ENCODE measurements at places on chromosomes 4 and X.

DNA sequence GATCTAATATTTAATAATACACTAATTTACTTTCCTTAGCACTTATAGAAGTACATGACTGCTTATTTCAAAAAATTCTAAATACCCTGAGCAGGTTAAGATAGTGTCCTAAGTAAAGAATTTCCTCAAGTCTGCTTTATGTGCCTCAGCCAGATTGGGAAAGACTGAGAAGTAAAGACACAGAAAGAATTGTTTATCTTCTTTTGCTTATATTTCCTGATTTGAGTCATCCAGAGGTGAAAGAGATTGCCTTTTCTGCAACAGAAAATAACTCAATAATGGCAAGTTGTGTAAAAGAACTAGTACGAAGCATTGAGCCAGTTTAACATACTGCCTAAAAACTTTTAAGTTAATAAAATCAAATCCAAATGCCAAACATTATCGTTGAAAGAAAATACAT, 45.0 kb downstream of the NAF1 start:
- DNase-seq, result no peak

GRCh38 chr4:171430495-171430894, 382.7 kb upstream of the GALNTL6 start:
- no peak for DNase-seq

- no peak for DNase-seq
Observed at GRCh38 chr4:70399319-70399718, 1.6 kb downstream of the OPRPN start.

DNA sequence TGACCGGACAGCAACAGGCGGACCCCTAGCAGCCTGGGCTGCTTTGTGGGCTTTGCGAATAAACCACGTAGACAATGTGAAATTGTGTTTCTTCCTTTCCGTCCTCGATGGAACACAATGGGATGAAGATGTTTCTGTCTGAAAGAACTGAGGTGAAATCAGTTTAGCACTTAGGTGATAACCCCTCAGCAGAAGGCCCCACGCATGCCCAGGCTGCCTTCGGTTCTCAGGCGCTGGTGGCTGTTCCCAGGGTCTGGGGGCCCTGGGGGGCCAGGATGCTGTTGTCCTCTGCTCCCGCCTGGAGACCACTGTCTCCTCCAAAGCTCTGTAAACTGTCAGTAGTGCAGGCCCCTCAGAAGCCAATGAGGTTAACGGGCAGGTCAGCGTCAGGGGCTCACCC, 73.9 kb upstream of the HGFAC start:
- no peak for DNase-seq

DNA sequence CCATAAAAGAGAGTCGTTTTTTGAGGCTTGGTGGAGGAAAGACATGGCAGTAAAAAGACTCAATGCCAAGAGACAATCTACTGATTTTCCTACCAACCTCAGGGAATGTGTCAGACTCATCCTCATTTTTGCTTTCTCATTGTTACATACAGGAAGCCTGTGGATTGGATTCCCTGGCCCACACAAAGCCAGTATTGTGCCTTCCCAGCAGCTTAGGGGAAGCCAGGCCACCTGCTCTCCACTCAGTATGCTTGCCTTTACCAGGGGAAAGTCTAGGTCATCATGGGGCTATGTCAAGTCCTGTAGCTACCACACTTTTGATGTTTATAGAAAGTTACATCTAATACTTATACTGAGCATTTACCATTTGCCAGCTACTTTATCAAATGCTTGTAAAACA, 11.0 kb downstream of the BMX start:
- DNase-seq, result no peak

DNA sequence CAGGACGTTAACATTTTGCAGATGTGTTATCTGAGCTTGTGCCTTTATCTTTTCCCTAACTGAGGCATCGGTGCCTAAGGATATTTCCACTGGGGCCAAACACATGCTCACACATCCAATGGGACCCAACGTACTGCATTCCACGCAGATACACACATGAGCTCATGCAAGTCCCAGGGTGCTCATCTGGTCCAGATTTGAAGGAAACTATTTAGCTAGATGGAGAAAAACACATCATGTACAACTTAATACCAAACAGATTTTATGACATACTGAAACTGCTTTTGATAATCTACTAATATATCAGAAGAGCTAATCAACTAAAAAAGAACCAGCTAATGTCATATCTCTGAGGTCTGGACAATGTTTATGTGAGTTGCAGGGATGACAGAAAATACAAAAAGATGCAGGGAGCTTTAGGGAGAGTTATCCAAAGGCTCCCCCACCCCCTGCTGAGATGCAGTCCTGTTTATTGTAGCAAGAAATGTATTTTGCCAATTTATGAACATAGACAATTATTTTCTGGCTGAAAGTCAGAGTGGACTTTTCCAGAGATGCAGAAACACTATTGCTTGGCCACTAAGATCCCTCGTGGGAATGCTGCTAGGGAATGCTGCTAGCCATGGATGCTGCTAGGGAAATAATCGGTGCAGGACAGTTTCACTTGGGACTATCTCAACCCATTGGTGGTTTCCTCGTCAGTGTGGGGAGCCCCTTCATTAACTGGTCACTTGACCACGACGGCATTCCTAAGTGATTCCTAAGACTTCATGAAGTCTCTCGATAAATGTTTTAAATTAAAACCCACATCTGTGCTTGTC, 172.8 kb downstream of the SMIM20 start:
- DNase-seq, result no peak

DNA sequence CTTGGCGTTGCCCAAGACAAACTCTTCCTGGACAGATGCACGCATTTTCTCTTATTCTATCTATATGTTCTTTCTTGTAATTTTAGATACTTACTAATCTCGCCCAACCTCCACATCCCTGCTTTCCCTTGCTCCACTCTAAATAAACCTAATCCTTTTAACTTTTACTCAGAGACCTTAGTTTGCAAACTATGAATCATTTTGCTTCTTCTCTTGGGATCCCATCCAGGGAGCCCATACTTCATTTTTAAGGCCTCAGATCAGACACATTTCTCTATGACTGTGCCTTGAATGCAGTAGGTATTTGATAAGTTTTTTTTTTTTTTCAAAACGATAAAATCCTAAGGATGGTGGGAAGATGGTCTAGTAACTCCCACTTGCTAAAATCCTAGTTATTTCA, 353.8 kb upstream of the HAND2 start:
- DNase-seq, result no peak

DNA sequence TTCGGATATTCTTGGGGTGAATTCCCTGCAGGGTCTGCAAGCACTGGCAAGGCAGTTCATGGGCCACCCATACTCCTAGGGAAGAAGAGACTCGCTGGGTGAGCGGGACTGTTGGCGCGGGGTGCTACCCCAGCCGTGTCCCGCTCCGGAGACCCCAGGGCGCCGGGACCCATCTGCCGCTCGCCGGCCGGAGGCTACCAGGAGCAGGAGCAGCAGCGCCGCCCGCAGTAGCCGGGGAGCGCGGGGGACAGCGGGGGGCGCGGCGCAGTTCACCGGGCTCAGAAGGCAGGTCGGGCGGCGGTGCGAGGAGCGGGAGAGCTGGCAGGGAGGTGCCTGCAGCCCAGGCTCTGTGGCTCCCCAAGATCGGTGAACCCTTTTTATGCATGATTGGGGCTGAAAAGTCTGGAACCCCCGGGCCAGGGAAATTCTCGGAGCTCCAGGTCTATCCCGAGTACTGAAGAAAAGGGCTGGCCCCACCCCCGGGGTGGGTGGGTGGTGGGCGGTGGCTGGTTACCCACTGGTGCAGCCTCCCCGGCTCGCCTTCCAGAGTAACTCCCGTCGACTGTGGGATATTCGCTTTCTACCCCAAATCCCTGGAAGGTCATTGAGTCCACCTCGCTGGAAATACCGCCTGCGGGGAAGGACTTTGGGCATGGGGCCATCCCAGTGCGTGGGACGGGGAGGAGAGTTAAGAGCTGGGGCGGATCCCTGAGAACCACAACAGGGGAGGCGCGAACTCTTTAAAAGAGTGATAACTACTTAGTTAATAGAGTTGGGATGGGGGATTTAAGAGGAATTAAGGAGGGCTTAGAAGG, 37.6 kb downstream of the PF4 start:
- no peak for DNase-seq

DNA sequence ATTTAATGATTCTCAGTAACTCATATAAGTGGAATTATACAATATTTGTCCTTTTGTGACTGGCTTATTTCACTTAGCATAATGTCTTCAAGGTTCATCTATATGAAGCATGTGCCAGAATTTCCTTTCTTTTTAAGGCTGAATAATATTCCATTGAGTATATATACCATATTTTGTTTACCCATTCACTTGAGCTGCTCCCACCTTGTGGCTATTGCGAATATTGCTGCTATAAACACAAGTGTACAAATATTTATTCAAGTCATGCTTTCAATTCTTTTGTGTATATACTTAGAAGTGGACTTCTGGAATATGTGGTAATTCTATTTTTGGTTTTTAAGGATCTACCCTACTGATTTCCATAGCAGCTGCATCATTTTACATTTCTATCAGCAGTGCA, 219.1 kb downstream of the MID1 start:
- DNase-seq, result no peak

GRCh38 chr4:183328832-183329231, 6.6 kb upstream of the CLDN24 start:
- DNase-seq, result no peak

DNA sequence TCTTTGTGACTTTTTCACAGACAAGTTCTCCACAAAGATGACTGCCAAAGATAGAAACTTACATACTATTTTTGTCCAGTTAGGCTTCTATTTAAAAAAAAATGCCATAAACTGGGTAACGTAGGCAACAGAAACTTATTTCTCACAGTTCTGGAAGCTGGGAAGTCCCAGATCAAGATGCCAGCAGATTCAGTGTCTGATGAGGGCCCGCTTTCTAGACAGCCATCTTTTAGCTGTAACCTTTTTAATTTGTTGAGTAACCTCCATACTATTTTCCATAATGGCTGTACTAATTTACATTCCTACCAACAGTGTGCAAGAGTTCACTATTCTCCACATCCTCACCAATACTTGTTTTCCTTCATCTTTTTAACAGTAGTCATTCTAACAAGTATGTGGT, 55.5 kb downstream of the ARHGEF38 start:
- DNase-seq, result no peak

DNA sequence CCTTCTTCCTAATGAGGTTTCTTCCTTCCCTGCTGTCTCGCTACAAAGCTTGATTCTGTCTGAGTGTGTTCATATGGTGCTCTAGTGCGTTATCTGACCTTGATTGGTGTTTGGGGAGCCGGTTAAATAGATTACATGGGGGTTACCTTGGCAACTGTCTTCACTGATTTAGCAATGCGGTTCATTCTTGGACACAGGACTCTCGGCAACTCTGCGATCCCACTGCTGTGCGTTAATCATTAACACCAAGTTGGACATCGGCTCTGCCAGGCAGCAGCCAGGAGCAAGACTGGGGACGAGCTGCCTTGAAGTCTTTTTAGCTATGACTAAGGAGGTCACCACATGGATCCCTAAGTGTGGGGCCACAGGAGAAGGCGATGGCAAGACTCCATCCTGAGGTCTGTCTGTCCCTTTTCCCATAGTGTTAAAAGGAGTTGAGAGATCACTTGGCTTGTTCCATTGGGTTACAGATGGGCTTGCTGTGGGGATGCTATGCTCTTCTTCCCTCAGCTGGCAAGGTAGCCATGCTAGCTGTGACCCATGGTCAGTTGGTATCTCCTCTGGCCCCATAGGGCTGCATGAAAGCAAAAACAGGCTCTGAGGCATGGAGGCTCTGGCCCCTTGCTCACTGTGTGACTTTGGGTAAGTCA, 93.4 kb upstream of the MAMLD1 start:
- DNase-seq, result no peak

- DNase-seq, result no peak
Observed at GRCh38 chr4:25892796-25893195, 21.2 kb upstream of the SMIM20 start.

DNA sequence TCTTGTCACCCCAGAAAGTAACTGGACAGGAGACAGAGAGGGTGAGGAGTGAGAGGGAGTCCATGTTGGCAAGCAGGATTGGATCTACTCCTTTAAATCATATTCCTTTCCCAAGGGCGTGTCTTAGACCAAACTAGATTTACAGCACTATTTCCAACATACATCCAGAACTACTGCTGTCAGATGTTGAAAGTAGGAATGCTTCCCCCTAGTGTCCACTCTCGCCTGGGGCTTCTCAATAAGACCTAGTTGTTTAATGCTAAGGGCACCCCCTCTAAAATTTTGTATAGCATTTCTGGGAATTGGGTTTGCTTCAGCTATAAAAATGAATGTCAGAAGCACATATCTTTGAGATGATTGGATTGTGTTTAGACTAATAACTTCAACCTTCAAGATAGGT, 13.3 kb downstream of the OFD1 start:
- DNase-seq, result no peak

GRCh38 chrX:93461060-93461459, 212.3 kb downstream of the NAP1L3 start:
- no peak for DNase-seq

DNA sequence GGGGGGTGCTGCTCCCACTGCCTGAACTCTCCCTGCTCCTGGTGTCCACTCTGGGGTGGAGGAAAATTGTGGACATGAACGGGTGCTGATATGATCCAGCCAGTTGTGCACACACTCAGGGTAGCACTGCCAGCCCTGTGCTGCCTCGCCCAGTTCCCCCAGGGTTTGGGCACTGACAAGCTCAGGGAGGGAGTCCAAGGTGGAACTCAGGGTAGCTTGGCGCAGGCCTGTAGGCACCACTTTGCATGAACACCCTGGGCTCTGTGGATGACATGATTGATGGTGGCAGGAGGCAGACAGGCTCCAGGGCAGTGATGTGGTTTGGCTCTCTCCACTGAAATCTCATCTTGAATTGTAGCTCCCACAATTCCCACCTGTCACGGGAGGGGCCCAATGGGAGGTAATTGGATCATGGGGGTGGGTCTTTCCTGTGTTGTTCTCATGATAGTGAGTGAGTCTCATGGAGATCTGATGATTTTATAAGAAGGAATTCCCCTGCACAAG, 572.0 kb upstream of the PABPC4L start:
- DNase-seq, result no peak

- DNase-seq, result no peak
Observed at GRCh38 chr4:581181-581580, 5.1 kb upstream of the TMEM271 start.

GRCh38 chrX:40155589-40156469, 58.1 kb upstream of the BCOR start:
- no peak for DNase-seq

DNA sequence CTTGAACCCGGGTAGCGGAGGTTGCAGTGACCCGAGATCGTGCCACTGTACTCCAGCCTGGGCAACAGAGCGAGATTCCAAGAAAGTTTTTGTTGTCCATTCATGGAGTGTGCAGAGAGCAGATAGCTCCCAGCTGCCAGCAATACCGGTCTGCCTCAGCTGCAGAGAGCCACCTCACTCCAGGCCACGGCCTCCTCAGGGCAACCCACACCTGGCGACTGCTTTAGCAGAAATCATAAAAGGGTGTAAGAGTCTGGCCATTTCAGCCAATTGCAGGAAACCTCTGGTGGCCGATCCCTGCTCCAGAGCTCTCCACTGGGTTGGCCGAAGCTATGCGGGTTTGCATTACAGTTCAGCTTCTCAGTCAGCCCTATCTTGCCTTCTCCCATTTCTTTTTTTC, 227.4 kb upstream of the BCOR start:
- DNase-seq, result no peak

- no peak for DNase-seq
Observed at GRCh38 chr4:177960566-177960965, 518.3 kb upstream of the AGA start.

GRCh38 chrX:18877469-18877868, 106.4 kb downstream of the PHKA2 start:
- no peak for DNase-seq

- no peak for DNase-seq
Observed at GRCh38 chrX:477441-478012, 90.8 kb upstream of the PPP2R3B start.

GRCh38 chrX:22542641-22543040, 269.9 kb downstream of the CBLL2 start:
- no peak for DNase-seq
